A549 treated with CpdA at 1 μM for 4 hours (cell line): ENCODE measurements at places on chromosomes 16 and 17. TPM values are rescaled to one million over a fixed set of nuclear protein-coding genes. Genes with fewer than 3 reads are reported as not detected.

MAP2K4 gene
- 27.7 to 38.4 TPM (median 31.7 TPM) in 5 replicates for total RNA-seq

KRTAP3-2 gene
- 0.16 to 0.35 TPM (median 0.30 TPM) in 3 of 5 replicates, not detected in the others for total RNA-seq

ADGRG1 gene
- 161 to 247 TPM (median 200 TPM) in 5 replicates for total RNA-seq

OMG gene
- total RNA-seq: not detected in 5 replicates

CEMP1 gene
- total RNA-seq: 0.08 TPM in 1 of 5 replicates, not detected in the others

TBC1D3L gene
- 9.3 to 13.3 TPM (median 12.2 TPM) in 5 replicates for total RNA-seq

HNF1B gene
- 26.3 to 30.4 TPM (median 27.5 TPM) in 5 replicates for total RNA-seq

CSH2 gene
- total RNA-seq: not detected in 5 replicates

SDR42E1 gene
- total RNA-seq: 1.1 to 2.3 TPM (median 1.4 TPM) in 5 replicates

PYY gene
- total RNA-seq: 0.11 TPM in 1 of 5 replicates, not detected in the others

DRC3 gene
- 1.3 to 3.4 TPM (median 2.5 TPM) in 5 replicates for total RNA-seq

WNT9B gene
- not detected in 5 replicates for total RNA-seq

KRT40 gene
- not detected in 5 replicates for total RNA-seq

AURKB gene
- 153 to 173 TPM (median 159 TPM) in 5 replicates for total RNA-seq

CCL7 gene
- total RNA-seq: 0.19 to 0.82 TPM (median 0.61 TPM) in 5 replicates

SPNS3 gene
- total RNA-seq: 0.05 TPM in 1 of 5 replicates, not detected in the others

ALOX15 gene
- total RNA-seq: 0.11 to 0.30 TPM (median 0.28 TPM) in 3 of 5 replicates, not detected in the others

CCL5 gene
- total RNA-seq: 1.1 to 2.1 TPM (median 1.7 TPM) in 5 replicates

CMTM1 gene
- 0.89 to 2.0 TPM (median 1.5 TPM) in 4 of 5 replicates, not detected in the other for total RNA-seq

CNGB1 gene
- 0.07 to 0.38 TPM (median 0.12 TPM) in 5 replicates for total RNA-seq

GPRC5C gene
- 56.4 to 90.7 TPM (median 82.3 TPM) in 5 replicates for total RNA-seq

IFI35 gene
- 17.3 to 19.5 TPM (median 17.9 TPM) in 5 replicates for total RNA-seq

CTDNEP1 gene
- total RNA-seq: 214 to 254 TPM (median 242 TPM) in 5 replicates

AANAT gene
- 0.25 to 0.50 TPM (median 0.31 TPM) in 4 of 5 replicates, not detected in the other for total RNA-seq

CLEC3A gene
- not detected in 5 replicates for total RNA-seq

ZNF594 gene
- 1.2 to 2.2 TPM (median 1.5 TPM) in 5 replicates for total RNA-seq

ZPBP2 gene
- total RNA-seq: not detected in 5 replicates
